ENCODE measurements at places on chromosomes 5 and 9.

- DNase-seq, result no peak
These were observed 306.2 kb upstream of the PUM3 start for GRCh38 chr9:3150074-3150473.

- DNase-seq, result no peak
These were observed 50.8 kb downstream of the ALDH7A1 start for GRCh38 chr5:126544087-126544740.

- DNase-seq, result peak; percentile 54
These were observed 2.4 kb upstream of the PHYKPL start for GRCh38 chr5:178234750-178235587.

DNA sequence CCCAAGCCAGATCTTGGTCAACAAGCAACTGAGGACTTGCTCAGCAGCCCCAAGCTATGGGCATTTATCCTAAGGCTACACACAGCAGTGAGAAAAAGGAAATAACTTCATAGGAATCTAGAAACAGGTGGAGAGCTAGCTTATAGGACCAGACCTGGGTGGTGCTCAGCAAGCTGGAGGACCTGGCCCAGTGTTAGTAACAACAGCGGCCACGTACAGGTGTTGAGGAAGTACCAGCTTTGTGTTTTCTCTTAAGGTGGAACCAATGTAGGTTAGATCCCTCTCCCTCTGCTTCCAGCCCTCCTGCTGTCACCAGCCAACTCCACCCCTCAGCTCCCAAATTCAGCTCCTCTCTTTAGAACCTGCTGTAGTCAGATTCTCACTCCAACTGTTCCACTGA, 43.4 kb downstream of the IRF1 start:
- DNase-seq, result no peak

- DNase-seq, result no peak
These were observed 30.7 kb upstream of the MYOT start for GRCh38 chr5:137836997-137837396.

DNA sequence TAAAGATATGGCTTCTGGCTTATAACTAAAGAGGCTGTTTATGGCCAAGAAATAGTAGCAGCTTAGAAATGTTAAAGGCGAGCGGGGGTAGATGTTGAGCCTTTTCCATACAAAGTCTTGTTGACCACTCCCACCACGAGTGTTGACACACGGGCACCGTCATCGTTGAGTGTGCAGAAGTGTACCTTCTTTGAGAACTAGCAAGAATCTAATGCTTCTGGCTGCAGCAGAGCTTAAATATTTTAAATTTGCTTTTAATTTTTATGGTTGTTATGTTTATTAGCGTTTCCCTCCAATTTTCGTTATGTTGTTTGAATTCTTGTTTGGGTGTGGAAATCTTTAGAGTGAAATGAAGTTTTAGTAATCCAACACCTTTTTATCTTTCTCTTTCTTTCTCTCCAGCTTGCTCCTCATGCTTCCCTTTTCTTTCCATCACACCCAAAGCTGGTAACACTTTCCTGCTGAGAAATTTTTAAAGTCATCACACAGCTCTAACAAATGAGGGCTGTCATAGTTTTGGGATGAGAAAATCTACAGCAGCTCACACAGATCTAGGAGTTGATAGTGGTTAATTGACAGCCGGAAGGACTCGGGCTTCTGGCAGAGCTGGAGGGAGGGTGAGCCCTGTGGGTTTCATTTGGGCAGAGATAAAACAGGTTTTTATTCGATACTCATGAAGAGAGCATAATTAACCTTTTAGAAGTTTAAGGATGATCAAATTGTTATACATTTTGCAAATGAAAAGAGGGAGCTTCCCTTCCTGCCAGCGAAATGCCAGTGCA, 120.1 kb upstream of the ZNF608 start:
- DNase-seq, result no peak

DNA sequence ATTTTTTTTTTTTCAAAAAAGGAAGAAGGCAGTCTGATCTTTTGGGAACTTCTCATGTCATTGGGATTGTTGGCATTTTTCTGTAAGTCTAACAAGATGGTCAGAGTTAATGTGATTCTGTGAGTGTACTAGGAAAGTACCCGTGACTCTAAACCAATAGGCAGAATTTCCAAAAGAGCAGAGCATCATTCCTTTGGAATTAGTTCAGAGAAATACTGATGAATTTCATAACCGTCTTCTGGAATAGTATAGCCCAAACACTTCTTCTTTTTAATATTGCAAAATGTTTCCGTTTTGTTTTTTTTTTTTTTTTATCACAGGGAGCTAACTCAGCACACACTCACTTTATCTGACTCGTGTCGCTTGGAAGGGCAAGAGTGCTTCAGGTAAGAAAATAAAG, 407.4 kb downstream of the DTWD2 start:
- no peak for DNase-seq

DNA sequence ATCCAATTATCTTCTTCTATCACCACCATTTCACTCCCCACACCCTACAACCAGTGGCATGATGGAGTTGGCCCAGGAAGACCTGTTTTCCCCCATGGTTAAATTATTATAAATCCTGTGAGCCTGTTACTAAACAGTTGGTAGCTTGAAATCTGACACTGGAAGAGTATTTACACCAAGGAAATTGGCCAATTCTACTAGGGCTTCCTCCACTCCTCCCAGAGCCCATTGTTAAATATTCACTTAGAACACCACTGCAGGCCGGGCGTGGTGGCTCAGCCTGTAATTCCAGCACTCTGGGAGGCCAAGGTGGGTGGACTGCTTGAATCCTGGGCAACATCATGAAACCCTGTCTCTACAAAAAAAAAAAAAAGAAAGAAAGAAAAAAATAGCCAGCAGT, 32.4 kb upstream of the CKS2 start:
- no peak for DNase-seq

DNA sequence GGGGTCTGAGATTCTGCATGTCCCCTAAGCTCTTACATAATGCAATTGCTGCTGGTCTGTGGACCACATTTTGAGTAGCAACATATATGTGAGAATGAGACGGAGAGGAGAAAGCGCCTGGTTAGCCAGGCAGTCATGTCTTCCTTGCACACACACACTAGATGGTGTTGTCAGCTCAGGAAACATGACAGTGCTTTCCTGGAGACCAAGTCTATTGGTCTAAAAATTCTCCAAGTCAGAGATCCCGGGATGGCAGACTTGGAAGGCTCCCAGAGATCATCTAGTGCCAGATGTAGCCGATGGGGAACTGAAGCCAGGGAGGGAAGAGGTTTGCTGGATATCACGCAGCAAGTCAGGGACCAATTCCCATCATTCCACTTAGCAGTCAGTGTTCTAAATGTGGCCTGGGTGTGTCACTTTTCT, 53.4 kb downstream of the GALNT12 start:
- DNase-seq, result no peak

GRCh38 chr5:6686915-6687409, 26.3 kb upstream of the TENT4A start:
- DNase-seq, result no peak

DNA sequence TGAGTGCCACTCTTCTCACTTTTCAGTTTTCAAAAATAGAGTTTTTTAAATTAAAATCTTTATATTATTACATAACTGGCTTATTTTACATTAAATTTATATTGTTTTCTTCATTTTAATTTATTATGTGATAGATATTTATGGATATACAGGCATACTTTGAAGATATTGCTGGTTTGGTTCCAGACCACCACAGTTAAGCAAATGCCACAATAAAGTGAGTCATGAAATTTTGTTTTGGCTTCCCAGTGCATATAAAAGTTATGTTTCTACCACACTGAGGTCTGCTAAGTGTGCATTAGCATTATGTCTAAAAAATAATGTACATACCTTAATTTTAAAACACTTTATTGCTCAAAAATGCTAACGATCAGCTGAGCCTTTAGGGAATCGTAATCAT, 47.4 kb downstream of the NDUFS4 start:
- no peak for DNase-seq

DNA sequence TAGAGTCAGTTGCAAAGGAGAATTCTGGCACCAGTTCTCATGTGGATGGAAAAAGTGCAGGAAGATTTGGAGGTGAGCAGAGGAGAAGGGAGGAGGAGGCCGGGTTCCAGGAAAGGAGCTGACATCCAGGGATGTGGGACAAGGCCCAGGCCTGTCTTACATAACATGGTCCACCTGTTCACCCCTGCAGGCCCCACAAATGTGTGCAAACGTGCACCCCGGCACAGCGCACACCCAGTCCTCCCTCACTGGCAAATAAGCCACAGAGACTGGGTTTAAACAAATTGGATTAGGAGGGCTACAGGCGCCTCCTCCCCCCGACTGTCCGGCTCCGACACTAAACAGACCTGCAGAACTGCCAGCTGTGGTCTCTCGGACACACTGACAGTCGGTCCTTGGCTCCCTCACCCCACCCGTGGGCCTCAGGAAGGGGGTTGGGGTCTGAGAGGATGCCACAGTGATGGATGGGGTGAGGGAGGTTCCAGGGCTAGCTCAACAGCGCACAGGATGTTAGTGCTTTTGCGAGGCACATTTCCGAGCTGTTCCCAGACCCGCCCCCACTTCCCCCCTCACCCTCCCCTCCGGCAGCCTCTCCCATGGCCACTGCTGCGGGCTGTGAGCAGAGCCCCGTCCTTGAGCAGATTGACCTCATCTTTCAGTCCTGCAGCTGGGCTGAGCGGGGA, 43.4 kb upstream of the IL17B start:
- DNase-seq, result no peak

GRCh38 chr5:163624431-163624830, 119.0 kb downstream of the MAT2B start:
- DNase-seq, result no peak

DNA sequence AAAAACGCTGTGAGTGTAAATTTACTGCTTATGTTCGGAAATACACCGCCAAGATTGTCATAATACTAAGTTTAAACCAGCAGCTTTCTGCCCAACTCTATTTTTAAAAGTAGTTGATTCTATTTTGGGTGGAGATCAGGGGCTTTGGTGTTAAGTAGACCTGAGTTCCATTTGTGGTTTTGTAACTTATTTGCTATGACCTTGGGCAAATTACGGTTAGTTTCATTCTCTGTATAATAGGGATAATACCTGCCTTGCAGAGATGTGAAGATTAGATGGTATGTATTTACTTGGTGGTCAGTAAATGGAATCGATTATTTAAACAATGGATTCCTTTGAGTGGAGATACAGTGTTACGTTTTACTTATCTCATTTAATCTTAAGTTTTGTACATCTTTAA, 1.6 kb downstream of the RAD23B start:
- no peak for DNase-seq

GRCh38 chr5:81081461-81081835, 121.3 kb downstream of the RASGRF2 start:
- DNase-seq, result no peak

DNA sequence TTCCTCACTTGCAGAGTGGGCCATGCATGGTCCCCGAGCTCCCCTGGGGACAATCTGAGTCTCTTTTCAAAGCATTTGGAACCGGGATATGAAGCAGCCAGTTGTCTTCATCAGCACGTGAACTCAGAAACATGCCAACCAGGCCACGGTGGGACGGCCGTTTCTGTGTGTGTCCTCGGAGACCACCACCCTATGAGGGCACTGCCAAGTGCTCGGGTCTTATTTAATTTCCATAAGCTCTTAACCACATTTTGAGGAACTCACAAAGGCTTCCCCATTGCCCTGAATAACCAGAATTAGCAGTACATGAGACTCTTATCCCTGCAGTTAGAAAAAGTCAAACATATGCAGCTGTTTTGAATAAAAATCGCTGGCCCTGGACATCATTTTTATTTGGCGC, 60.1 kb downstream of the OTULIN start:
- no peak for DNase-seq

GRCh38 chr9:131739959-131740648, at the start of gene RAPGEF1:
TSS of gene RAPGEF1 (minus strand) at chr9:131740076. CDS start at chr9:131739830, 246 bp downstream.
- peak; percentile 50 for DNase-seq

GRCh38 chr9:73133921-73134407, 17.7 kb upstream of the ANXA1 start:
- no peak for DNase-seq

- DNase-seq, result no peak
These were observed 70.5 kb downstream of the PTCH1 start for GRCh38 chr9:95446259-95446658.

DNA sequence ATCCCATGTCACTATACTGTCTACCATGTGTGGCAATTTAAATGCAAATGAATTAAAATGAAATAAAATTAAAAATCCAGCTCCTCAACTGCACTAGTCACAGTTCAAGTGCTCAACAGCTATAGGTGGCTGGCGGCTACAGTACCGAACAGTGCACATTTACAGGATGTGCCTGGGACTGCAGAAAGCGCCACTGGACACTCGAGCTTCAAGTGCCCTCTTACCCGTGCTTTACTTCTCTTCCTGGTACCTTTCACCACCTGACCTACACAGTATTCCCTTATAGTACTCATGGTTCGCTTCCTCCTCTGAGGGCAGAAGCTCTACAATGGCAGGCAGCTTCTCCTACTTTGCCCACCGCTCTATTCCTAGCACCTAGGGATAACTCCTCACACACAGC, 166.6 kb downstream of the FANCC start:
- no peak for DNase-seq

DNA sequence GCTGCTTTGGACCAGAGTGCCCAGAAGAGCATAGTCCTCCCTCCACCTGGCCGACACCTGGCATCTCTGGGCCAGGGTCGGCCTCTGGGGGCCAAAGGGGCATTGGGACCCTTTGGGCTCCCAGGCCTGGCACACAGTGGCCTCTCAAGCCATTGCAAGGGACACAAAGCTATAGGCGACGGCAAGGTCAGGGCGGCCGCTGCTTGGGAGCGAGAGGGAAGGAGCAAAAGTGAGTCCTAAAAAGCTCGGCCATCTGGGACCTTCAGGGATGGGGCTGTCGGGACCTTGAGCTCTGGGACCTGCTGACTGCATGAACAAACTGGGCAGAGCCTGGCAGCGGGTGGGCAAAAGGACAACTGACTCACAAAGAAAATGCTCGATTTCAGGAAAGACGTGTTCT, 13.9 kb downstream of the DBH start:
- DNase-seq, result no peak

DNA sequence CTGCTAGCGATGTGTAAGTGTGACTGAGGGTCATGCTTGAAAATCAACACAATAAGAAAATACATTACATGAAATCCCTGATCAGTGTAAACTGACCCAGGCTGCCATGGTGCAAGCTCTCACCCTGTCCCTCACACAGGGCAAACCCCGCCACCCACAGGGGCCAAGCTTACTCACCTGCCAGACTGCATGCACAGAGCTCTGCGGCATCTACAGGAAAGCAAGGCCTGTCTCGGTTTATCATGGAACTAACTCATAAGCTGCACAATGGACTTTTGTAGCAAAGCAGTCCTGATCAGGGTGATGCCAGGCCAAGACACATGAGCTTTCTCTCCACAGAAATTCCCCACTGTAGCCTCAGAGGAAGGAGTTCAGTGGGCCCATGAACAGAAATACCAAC, 9.7 kb downstream of the IPPK start:
- DNase-seq, result no peak

DNA sequence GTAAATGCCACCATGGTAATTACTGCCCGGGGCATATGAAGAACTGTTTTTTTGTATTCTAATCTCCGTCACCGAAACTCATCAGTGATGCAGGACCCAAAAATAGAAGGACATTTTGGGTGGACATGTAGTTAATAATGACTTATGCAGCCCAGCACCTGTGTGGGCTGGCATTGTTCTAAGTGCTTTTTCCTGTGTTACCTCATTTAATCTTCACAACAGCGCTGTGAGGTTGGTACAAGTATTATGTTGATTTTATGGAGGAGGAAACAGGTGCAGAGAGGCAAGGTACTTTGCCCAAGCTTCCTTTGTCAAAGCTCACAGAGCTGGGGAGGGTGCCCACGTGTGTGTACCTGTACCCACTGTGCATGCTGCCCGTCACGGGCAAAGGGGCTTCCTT, 58.4 kb downstream of the DAPK1 start:
- no peak for DNase-seq

- no peak for DNase-seq
These were observed 5.2 kb downstream of the BASP1 start for GRCh38 chr5:17222664-17223063.

Measured in stimulated activated CD8-positive, alpha-beta memory T cell treated with anti-CD3 and anti-CD28 coated beads, Interleukin-15, amount 100 ng/mL, for 4 hours (primary cell).